Stimulated activated CD4-positive, alpha-beta T cell treated with anti-CD3 and anti-CD28 coated beads, Interleukin-1b, Interleukin-23, amount 100 ng/mL, for 1 hour (primary cell): ENCODE measurements at places on chromosomes 6 and 20.

DNA sequence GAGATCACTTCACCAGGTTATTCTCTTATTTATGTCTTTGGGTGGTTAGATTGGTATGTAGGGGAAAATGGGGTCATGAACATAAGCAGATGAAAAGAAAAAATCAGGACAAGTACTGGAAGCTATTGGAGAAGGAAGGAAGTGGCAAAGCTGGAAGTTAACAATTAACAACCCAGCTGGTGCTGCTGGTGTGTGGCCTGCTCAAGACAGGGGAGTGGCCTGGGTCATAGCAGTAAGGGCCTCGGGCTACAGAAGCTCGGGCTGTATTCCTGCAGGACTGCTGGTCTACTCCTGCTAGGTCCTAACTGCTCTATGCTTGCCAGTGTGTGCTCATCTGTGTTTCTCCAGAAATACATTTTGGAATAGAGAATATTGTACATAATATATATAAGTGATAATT is 19.6 kb downstream of the MYLIP start:
- no peak for DNase-seq

DNA sequence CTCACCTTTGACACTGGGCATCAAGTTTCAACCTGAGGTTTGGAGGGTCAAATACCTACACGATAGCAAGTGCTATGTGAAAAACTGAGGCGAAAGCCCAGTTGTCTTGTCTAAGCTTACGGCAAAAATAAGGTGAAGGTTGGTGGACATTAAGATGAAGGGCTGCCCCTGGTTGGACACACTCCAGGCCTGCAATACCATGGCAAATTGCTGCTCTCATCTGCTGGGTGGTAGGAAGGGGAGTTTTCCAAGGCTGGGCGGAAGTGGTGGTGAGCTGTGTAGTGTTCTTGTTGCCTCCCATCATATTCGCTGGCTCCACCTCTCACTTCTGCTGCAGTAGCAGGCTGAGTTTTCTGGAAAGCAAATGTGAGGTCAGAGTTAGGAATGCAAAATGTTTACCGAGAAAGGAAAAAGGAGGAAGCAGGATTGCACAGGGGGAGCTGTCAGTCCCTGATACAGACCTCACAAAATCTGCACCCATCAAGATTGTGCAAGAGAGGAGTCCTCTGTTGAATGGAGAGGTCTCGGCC is 33.7 kb downstream of the SCP2D1 start:
- no peak for DNase-seq

GRCh38 chr20:58293453-58293852 is 16.1 kb upstream of the RAB22A start:
- no peak for DNase-seq

GRCh38 chr20:46746956-46747526 is 37.6 kb downstream of the SLC2A10 start:
- DNase-seq, result no peak

DNA sequence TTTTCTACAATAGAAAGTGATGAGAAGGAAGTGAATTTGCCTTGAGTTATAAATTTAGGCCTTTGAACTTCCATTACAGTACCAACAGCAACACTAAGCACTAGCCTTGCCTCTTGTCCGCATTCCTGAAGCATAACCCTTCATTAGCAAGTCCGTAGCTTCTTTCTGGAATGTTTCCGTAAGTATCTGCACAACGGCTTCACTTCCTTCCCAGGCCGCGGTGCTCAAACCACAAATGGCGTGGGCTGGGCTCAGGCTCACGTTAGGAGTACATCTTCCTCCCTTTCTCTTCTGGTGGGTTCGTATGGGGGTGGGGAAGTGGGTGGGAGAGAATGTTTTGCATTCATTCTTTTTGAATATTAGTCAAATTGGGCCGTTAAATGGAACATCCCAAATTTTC is 193.8 kb upstream of the SNX9 start:
- no peak for DNase-seq

DNA sequence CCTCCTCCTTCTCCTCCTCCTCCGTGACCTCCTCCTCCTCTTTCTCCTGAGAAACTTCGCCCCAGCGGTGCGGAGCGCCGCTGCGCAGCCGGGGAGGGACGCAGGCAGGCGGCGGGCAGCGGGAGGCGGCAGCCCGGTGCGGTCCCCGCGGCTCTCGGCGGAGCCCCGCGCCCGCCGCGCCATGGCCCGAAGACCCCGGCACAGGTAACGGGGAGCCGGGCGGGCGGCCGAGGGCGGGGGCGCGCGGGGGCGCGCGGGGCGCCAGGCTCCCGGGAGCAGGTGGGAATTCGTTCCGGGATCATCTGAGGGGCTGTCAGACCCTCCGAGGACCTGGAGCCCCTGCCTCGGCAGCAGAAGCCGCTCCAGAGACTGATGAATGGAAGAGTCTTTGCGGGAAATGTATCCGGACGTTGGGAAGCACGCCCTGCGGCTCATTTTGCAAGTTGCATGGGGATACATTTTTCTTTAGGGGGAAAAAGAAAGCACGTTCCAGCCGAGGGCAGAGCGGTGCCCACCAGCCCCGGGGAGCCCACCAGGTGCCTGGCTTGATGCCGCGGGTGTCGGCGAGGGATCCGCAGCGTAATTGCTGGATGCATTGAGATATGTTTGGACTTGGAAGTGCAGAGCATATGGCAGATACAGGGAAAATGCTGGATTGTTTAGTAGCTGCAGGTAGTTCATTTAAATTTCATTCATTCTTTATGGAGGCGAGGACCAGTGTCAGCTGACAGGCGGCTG is 394 bp downstream of the MYB start:
- no peak for DNase-seq

- DNase-seq, result no peak
Observed at GRCh38 chr20:25389858-25390537, 637 bp downstream of the ABHD12 start.

DNA sequence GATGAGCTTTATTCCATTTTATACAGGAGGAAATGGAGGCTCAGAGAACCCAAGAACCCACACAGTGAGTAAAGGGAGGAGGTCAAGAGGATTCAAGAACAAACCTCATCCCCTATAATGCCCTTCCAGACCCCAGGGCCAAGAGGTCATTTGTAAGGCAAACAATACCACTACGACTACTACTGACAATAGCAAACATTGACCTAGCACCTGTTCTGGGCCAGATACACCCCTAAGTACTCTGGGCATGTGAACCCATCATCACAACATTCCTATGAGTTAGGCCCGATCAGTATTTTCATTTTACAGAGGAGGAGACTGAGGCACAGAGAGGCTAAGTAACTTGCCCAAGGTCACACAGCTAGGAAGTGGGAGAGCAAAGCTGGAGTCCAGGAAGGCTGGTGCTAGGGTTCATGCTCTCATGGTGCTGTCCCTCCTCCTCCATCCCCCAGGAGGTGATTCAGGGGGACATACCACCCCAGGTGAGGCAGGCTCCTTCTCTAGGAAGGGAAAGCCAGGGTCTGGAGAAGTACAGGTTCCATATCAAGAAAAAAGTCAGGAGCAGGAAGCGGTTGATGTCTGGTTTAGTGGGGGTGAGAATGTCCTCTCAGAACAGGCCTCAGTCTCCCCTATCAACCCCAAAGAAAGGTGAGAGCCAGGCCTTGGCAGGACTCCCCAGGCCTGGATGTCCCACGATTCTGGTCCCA is 13.7 kb downstream of the SLC13A3 start:
- DNase-seq, result no peak

DNA sequence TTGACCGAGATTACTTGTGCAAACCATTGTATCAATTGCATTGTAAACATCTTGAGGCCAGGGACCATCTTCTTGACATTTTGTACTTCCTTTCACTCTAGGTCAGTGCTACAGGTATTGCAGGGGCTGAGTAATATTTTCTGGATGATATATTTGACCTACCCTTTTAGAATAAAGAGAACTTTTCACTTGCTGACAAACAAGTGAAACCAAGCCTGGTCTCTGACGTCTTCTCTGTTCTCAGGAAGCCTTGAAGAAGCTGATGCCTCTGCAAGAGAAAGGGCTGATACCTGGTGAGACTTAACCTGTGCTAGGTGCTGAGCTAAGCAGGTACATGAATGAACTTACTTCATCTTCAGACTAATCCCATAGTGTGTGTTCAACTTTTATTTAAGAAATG is 60.5 kb upstream of the GGTLC1 start:
- no peak for DNase-seq

DNA sequence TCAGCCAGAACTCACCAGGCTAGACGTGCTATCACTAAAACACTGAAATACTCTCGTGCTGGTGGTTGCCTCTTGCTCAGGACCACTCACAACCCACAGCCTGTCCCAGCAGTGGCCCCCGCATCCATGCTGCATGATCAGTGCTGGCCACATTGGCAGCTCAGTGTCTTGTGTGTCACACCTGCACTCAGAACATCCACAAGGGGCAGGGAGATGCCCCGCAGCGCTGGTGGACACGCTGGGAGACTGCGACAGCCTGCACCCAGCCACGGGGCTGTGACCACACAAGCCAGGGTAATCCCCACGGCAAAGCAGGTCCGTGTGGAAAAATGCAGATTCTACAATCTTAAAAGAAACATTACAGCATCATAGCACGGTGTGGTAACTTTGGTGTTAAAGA is 23.9 kb upstream of the APMAP start:
- DNase-seq, result no peak

GRCh38 chr6:152124429-152125074 is 317.1 kb downstream of the ESR1 start:
- DNase-seq, result no peak

DNA sequence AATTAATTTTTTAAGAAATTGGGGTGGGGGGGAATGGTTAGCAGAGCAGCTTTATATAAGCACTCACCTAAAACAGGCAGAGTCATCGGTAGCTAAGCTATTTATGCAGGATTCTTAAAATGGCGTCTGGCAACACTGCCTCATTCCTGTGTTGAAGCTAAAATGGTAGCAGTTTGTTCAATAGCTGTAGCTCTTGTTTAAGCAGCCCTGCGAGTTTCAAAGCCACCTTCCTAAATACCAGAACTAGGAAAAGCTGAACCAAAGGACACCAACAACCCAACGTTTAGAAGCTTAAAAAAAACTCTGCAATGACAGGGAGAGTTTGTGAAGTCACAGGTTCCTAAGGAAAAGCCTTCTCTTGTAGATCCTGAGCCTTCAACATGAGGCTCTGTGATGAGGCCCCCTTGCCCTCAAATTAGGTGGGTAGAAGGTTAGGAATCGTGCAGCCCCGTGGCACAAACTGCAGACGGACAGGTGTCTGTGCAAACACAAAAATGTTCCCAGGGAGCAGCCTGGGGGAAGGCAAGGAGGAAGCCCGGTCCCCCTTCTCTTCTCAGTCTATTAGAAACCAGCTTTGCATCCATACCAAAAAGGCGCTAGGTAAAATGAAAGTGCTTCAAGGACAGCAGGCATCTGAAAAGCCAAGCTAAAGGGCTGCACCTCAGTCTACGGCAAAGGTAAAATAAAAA is 4.7 kb downstream of the ZMYND8 start:
- no peak for DNase-seq

- DNase-seq, result no peak
Observed at GRCh38 chr6:83518816-83519480, 6.6 kb downstream of the PRSS35 start.

- no peak for DNase-seq
Observed at GRCh38 chr20:31809661-31810060, 9.5 kb upstream of the MYLK2 start.

GRCh38 chr6:139242457-139243240 is 49.1 kb downstream of the TXLNB start:
- no peak for DNase-seq

DNA sequence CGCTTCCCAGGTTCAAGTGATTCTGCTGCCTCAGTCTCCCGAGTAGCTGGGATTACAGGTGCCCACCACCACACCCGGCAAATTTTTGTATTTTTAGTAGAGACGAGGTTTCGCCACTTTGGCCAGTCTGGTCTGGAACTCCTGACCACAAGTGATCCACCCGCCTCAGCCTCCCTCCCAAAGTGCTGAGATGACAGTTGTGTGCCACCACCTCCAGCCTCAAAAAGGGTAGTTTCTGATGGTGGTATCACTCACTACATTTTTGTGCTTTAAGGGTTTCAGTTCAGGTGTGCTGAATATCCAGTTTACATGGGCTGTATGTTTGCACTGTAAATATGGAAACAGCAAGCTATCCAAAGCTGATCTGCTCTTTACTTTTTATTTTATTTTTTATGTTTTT is 12.1 kb upstream of the ADGRG6 start:
- DNase-seq, result no peak

- no peak for DNase-seq
Observed at GRCh38 chr6:28648878-28649375, 123.2 kb downstream of the GPX5 start.

GRCh38 chr6:37515712-37516075 is 16.0 kb upstream of the CCDC167 start:
- no peak for DNase-seq
